ENCODE measurements at places on chromosomes 4 and X.

GRCh38 chrX:586351-586750, 44.2 kb upstream of the SHOX start:
- DNase-seq: no peak

- DNase-seq: no peak
Observed at GRCh38 chr4:80500613-80501012, 165.1 kb downstream of the CFAP299 start.

DNA sequence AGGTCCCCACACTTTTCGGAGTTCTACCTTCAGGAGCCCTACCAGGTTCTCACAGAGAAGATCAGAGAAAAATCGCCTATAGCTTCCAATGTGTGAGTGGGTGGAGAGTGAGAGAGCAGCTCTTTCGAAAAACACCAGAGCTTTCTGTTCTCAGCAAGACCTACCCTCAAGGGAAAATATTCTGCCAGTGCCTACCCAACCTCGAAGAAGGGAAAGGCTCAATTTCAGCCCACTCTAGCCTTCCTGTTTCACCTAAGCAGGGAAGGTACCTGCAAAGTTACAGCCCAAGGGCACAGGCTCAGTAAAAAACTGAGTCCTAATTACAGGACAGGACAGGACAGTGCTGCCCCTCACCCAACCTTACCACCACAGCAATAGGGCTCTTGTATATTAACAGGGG, 104.0 kb upstream of the WDR17 start:
- DNase-seq: no peak

- no peak for DNase-seq
Observed at GRCh38 chr4:1960170-1960825, 48.5 kb downstream of the NELFA start.

- DNase-seq: no peak
Observed at GRCh38 chr4:64479338-64479737, 70.1 kb upstream of the TECRL start.

GRCh38 chr4:151760002-151760401, 805 bp downstream of the GATB start:
- no peak for DNase-seq

GRCh38 chr4:147709999-147710398, 21.9 kb upstream of the ARHGAP10 start:
- no peak for DNase-seq

DNA sequence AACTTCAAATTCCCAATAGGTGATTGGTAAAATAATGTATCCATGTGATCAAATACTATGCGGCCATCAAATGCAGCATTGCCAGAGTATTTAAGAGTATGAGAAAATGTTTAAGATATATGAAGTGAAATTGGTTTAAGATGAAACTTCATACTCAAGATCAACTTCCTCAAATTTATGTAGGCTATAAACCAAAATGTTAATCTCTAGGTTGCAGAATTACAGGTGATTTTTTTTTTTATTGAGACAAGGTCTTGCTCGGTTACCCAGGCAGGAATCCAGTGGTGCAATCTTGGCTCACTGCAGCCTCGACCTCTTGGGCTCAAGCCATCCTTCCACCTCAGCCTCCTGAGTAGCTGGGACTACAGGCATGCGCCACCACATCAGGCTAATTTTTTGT, 25.3 kb downstream of the ACSL4 start:
- no peak for DNase-seq

DNA sequence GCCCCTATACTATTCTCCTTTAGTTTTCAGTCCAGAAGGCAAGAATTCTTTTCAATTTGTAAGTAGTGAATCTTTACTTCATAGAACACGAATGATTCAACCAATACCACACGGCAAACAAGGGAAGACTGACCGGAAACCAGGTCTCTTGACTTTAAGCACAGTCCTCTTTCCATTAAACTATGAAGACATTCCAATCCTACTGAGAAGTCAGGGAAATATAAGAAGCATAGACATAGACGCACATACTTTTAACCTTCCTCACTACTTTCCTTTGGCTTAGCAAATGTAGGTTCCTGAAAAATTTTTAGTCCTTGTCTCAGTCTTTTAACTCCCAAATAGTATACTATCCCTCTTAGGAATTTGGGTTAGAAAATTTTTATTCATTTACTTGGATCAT, 9.1 kb downstream of the CHRDL1 start:
- DNase-seq: no peak

DNA sequence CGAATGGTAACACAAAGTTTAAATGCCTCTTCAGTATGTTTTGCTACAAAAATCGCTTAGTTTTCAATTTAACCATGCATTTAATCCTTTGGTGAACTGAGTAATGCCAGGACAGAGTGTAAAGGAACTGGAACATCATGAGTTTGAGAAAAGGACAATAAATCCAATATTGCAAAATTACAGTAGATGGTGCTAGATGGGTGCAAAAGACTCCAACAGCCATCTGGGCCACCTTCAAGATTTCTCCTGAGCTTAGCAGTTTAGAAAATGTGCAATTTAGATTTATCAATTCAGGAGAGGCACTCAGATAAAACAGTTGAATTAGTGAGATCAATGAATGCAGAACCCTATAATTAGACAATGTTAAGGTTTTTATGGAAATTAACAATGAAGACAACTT, 33.2 kb upstream of the MID1IP1 start:
- DNase-seq: no peak

DNA sequence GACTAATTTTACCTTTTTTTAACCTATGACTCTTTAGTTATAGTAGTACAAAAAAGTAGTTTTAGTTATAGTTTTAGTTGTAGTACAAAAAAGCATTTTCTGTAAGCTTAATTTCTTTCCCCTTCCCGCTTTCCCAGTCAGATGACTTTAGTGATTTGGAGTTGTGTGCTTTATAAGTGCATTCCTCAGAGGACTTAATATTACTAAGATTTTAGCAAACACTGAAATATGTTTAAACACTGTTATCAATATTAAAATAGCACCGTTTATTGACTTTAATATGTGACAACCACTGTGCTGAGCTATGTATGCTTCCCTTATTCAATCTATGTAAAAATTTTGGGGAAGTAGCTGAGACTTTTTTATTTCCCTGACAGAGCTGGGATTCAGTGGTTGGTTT, 22.8 kb downstream of the GUF1 start:
- no peak for DNase-seq

GRCh38 chr4:82430964-82431745, 765 bp downstream of the ENOPH1 start:
- DNase-seq: peak; percentile 50

GRCh38 chr4:47198791-47199190, 167.4 kb downstream of the GABRB1 start:
- DNase-seq: no peak

- DNase-seq: no peak
Observed at GRCh38 chr4:7341491-7342222, 93.1 kb downstream of the PSAPL1 start.

DNA sequence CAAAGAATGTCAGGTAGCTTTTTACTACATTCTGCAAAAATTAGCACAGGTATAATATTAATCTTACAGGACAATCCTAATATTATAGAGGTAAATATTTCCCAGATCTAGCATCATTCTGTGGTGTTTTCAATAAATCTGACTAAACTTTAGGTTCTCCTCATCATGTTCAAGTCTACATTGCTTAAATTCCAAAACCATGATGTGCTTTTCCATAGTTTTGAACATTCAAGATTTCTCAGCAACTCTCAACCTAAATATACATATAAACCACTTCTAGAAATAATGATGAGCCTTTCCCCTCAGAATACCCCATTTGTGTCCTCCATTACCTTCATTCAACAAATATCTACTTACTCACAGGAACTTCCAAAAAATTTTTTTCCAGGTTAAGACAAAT, 23.1 kb downstream of the EIF4E start:
- DNase-seq: no peak

GRCh38 chrX:48940404-48940955, 16.9 kb downstream of the OTUD5 start:
- DNase-seq: peak; percentile 49

- no peak for DNase-seq
Observed at GRCh38 chr4:76589402-76589801, 154.4 kb downstream of the SHROOM3 start.

- no peak for DNase-seq
Observed at GRCh38 chrX:70138622-70139021, 5.4 kb downstream of the IGBP1 start.

- DNase-seq: no peak
Observed at GRCh38 chr4:156615066-156615531, 356.5 kb downstream of the PDGFC start.

GRCh38 chrX:133390676-133391075, 24.6 kb downstream of the GPC4 start:
- DNase-seq: no peak

GRCh38 chrX:37896511-37896890, 49.1 kb upstream of the DYNLT3 start:
- DNase-seq: no peak

DNA sequence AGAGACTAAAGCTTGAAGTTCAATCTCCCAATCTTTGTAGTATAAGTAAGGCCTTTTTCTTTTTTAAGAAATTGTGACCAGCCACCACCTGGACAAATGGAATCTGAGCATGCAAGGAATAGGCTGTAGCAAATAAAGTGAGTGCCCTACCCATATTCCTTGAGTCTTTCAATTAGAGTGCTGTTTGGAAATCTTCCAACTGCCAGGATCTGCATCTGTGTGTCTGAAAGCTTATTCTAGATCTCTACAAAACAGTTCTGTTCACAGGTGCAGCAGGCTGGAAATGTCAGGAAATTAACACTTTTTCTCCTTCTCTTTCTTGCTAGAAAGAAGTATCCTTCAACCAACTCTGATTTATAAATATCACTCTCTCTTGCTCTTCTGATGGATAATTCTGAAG, 76.7 kb upstream of the NDST3 start:
- DNase-seq: no peak
